Activated CD8-positive, alpha-beta memory T cell treated with anti-CD3 and anti-CD28 coated beads for 1 hour (primary cell): ENCODE measurements at places on chromosomes 3 and 15.

DNA sequence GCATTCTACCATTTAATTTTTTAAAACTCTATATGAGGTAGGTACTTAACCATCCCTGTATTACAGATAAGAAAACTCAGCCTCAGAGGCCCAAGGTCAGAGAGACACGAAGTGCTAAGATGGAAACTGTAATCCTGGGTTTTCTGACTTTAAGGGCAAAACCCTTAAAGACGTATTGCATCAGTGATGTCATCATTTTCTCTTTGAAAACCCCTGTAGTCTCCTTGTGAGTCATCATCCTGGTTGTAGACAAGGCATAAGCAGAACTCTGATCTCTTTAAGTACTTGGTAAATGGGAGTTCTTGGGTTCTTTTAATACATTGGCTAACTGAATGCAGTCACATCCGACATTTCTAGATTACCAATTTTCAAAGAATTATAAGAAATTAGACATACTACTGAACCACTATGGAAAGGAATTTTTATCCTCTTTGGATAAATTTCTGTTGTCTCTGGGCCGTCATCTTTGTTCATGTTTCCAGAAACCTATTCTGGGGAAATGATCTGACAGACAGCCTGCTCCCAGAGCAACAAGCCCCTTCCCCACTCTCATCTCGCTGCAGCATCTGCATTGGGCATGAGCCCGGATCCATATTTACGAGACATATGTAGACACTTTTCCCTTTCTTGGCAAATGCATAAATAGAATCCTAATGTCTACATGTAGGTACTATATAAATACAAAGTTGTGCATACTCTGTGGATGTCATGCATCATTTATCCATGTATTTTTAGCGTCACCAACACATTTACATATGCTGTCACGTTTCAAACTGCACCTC lies 48.7 kb upstream of the MDFIC2 start:
- no peak for DNase-seq

GRCh38 chr3:119812491-119813058 lies 30.7 kb downstream of the NR1I2 start:
- DNase-seq = no peak

- no peak for DNase-seq
These were observed 578.3 kb downstream of the EPHA3 start for GRCh38 chr3:89685731-89686130.

GRCh38 chr15:29420188-29420587 lies 150.6 kb upstream of the NSMCE3 start:
- DNase-seq = no peak

DNA sequence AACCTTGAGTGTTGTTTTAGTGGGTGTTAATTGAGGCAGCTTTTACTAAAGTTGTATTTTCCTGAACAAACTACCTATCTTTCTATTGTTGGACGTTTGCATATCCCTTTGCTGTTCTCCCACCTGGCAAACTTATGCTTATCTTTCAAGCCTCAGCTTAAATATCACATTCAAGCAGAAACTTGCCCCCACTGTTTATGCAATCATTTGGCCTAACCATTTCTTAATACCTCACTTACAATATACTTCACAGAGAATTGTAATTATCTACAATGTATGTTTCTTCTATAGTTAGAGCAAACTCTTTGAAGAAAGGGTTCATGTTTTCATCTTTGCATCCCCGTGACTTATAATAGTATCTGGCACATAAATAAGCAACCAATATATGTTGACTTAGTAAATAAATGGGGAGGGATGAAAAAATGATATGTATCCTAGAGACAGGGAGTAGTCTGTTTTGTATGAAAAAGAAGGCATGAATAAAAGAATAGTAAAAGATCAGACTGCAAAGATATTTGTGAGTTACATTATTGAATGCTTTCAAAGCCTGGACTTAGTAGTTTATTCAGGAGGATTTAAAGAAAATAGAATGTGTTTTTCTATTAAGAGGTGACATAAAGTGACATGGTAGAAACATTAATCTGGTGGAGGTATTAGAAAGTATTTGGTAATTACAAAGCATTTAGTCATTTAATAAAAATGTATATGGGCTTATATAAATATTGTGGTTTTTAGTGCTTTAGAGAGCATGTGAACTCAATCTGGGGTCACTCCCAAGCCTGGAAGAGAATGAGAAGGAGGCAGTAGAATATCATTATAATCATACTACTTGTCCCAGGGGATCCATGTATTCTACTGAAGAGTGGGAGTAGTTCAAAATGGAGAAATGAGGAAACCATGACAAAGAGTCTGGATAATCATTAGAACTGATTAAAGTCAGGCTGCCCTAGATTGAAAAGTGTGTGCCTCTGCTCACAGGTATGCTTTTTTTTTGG lies 60.0 kb upstream of the DCBLD2 start:
- no peak for DNase-seq

DNA sequence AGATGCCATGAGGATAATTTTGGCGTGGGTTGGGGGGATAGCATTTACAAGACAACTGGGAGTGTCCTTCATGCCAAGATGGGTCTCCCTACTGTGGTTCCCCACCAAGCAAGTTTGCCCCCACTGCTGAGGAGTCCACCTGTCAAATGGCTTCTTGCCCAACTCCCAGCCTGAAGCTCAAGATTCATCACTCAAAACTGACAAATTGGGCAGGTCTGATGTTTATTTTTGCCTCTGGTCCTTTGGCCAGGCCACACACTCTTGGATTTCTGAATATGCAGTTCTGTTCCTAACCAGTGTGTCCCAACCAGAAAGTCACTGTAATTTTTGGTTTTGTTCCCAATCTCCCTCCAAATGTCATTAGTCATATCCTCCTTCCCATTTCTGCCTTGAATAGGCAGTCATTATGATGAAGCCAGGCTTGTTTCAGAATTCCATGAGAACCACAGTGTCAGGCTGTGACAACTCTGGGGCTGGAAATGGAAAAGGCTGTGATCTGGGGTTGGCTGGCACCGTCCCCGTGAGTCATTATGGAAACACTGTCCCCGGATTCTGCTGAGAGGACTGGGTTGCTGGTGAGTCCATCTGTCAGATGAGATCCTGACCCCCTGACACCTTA lies 29.3 kb upstream of the MEF2A start:
- DNase-seq = no peak

DNA sequence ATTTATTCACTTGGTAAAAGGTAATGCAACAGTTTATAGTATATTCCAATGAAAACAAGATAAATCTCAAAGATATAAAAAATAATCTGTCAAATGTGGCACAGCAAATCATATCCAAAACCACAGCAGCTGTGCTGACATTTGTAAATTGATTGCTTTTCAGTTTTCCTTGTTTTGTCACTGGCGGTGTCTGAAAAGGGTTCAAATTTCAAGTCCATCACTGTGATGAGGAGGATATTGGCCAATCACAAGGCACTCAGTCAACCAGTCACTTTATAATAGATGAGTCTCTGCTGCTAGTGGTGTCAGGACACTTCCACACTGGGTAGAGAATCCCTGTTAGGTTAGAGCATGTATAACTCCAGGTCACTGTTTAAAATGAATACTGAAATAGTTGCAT lies 154.8 kb downstream of the SLC9A9 start:
- DNase-seq = no peak

GRCh38 chr3:106239195-106239697 lies 370.4 kb upstream of the CBLB start:
- no peak for DNase-seq

- DNase-seq = no peak
These were observed 7.3 kb downstream of the MYO5C start for GRCh38 chr15:52288051-52288942.

DNA sequence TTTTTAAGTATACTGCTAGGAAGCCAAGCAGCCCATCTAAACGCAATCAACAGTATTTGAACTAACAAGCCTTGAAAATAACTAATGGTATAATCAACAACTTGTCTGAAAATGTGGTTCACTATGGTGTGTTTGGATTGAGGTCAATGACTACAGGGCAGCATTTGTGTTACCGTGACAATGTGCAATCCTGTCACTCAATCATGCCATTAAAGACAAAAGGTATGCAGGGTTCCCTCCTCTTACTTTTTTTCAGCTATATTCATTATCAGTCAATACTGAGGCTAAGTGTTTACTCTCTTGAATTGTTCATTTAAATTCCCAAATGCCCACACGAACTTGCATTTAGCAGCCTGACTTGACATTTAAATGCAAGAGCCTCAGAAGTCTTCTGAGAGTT lies 1099.3 kb upstream of the EPHA6 start:
- no peak for DNase-seq

- DNase-seq = no peak
These were observed 72.9 kb downstream of the LRRC28 start for GRCh38 chr15:99324082-99324620.

DNA sequence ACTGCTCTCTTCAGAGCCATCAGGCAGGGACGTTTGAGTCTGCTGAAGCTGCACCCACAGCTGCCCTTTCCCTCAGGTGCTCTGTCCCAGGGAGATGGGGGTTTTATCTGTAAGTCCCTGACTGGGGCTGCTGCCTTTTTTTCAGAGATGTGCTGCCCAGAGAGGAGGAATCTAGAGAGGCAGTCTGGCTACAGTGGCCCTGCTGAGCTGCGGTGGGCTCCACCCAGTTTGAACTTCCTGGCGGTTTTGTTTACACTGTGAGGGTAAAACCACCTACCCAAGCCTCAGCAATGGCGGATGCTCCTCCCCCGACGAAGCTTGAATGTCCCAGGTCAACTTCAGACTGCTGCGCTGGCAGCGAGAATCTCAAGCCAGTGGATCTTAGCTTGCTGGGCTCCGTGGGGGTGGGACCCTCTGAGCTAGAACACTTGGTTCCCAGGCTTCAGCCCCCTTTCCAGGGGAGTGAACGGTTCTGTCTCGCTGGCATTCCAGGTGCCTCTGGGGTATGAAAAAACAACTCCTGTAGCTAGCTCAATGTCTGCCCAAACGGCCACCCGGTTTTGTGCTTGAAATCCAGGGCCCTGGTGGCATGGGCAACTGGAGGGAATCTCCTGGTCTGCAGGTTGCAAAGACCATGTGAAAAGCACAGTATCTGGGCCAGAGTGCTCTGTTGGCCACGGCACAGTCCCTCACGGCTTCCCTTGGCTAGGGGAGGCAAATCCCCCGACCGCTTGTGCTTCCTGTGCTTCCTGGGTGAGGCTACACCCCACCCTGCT lies 21.1 kb upstream of the ST6GAL1 start:
- DNase-seq = peak; percentile 60

DNA sequence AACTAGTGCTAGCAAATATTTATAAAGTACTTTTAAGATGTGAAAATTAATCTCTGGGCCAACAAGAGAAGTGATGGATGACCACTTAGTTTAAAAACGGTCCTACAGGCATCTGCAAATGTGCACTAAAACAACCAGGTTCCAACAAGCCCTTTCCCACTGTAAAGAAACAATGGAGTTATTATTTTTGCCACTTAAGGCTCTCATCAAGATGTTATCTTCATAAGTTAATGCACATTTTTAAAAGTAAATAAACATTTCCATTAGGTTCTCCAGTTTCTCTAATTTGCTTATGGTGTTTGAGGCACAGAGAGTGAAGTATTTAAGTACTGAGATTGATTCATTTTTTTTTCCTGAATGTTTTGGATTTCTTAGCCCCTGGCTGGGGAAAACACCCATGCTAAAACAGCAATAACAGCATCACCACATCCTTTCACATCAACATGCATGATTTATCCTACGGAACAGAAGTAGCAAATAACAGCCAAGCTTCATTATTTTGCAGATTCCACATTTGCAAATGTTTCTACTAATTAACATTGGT lies 20.8 kb downstream of the ABI3BP start:
- no peak for DNase-seq

DNA sequence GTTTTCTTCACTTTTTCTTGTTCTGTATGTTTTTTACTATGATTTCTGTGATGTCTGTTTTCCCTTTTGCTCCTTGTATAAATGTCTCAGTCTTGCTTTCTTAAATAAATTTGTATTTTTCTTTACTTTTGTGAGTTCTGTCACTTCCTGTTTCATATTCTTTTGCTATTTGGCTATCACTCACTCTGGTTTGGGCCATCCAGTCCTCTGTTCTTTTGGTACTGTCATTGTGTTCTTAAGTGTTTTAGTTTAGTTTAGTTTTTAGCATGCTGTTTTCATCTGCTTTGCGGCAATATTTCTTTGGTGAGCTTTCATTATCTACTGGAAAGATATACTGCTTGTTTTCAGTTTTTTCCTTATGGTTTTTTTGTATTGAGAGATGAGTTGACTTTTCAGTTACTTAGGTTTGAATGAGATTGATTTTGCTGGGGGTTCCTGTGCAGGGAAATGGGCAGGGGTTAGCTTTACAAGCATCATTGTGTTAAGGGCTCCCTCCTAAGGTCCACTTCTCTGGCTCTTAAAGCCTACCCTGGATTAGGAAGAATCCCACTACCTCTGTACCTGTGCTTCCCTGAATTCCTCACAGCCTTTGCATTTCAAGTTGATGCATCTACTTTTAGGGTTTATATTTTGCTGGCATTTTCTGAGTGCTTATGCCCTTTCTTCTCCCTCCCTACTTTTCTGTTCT lies 35.1 kb downstream of the PDCD6IP start:
- DNase-seq = no peak

- DNase-seq = no peak
These were observed 36.0 kb upstream of the TIMP4 start for GRCh38 chr3:12194669-12195161.

DNA sequence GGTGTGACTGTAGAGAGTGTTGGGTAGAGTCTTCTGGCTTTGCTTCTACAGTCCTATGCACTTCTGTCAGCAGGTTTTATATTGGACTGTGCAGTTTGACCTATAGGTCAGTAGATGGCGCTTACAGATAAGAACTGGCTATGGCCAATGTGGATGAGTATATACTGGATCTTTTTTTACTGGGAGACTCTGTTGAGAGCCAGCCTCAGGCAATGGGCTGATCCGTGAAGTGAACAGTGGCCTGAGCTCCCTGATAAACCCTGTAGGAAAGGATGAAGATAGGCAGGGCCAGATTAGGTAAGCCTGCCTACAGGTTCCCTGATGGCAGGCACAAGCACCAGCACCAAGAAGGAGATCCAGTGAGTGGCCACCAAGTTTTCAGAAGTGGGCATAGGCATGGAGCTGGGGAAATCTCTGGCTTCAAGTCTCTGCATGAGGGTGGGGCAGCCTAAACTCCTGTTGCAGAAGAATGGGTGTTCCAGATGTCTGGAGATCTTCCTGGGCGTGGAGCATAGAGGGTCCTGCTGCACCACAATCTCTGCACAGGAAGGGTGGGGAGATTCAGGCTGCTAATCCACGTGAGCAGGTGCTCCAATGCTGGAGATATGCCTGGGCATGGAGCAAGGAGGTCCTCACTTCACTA lies 326.0 kb upstream of the SGO1 start:
- DNase-seq = no peak

GRCh38 chr3:134094491-134094890 lies 64.8 kb upstream of the SLCO2A1 start:
- no peak for DNase-seq

- DNase-seq = no peak
These were observed 47.0 kb upstream of the TFG start for GRCh38 chr3:100662113-100662823.

DNA sequence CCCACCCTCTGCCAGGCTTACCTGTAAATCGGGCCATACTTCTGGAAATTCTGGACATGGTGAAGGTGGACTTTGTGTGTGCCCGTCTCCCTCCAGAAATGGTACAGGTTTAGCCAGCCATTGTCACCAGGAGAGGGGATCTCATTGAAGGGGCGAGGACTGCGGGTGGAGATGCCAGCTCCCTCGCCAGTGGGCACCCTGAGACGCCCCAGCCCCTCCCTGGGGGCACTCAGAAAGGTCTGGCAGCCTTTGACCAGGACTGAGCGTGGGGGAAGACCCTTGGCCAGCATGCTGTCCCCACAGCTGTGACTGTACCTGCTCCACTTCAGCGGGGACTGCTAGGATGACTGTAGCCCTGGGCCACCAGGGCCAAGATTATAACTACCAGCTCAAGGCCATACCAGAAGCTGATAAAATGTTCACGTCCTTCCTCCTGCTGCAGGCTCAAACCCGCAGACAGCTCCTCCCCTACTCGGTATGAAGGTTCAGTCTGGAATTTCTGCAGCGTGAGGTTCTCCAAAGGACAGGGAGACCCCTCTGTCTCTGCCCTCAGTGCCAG lies at the start of gene CYP11A1:
CYP11A1 (minus strand) TSS at position 351 of the 559 bp plus-strand sequence; CDS start at position 290, 61 bp downstream.
- no peak for DNase-seq
